ENCODE measurements at places on chromosomes 3 and 15.

GRCh38 chr15:57183614-57184344, 192.5 kb upstream of the CGNL1 start:
- DNase-seq = no peak

- DNase-seq = no peak
Measured at GRCh38 chr3:190074817-190075216, 45.9 kb downstream of the P3H2 start.

GRCh38 chr3:154022606-154023005, 98.6 kb upstream of the ARHGEF26 start:
- no peak for DNase-seq

DNA sequence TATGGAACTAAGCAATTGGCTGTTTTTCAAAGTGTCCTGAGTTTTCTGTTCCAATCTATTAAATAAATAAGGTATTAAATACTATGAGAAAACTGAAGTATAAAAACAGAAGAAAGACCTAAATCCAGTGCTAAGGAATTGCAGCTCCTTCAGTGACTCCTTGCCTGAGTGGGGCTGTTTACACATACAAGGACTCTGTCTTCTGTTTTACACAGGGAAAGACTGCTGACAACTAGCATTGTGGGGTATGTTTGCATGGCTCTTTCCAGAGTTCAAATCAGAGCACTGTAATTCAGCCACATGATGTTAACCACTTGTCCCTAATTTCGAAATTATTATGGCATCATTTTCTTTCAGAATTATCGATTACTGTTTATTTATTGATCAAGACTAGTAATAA, 31.3 kb upstream of the MEIS2 start:
- no peak for DNase-seq

GRCh38 chr3:13075986-13076654, 2.9 kb upstream of the IQSEC1 start:
- DNase-seq = no peak

DNA sequence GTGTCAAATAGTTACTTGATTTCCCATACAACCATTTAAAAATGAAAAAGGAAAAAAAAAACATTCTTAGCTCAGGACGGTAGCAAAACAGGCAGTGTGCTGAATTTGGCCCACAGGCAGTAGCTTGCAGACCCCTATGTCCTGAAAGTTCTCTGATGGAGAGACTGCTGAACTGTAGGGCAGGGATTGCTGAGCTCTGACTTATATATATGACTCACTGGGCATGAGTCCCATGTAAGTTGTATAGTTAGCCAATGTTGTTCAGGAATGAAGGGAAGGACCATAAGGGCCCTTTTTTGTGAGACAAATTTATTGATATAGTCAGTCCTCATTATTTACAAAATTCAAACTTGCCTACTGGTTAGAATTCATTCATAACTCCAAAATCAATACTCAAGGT, 36.9 kb upstream of the FRMD4B start:
- DNase-seq = no peak

DNA sequence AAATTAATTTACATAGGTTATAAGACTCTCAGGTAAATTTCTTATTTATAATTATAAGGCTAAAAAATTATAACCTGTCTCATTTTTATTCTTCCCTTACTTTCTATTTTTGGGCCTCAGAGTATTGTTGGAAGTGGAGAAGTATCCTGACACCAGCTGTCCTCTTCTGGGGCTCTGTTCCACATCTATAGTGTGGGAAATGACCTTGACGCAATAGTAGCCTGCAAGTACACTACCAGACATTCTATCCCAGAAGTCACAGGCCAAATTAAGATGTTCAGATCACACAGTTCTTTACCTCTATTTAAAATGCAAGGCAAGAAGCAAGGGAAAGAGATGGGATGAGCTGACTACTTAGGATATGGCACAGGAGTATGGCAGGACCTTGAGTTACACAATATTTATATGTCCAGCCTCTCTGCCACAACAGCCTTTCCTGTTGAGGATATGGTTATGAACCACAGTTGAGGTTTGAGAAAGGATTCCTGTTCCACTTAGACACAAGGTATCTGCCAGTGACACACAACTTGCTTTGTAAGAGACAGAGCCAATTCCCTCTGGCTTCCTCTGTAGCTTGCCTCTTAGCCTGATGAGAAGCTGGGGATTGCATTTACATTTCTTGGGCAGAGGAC, 158.0 kb upstream of the IL12A start:
- no peak for DNase-seq

DNA sequence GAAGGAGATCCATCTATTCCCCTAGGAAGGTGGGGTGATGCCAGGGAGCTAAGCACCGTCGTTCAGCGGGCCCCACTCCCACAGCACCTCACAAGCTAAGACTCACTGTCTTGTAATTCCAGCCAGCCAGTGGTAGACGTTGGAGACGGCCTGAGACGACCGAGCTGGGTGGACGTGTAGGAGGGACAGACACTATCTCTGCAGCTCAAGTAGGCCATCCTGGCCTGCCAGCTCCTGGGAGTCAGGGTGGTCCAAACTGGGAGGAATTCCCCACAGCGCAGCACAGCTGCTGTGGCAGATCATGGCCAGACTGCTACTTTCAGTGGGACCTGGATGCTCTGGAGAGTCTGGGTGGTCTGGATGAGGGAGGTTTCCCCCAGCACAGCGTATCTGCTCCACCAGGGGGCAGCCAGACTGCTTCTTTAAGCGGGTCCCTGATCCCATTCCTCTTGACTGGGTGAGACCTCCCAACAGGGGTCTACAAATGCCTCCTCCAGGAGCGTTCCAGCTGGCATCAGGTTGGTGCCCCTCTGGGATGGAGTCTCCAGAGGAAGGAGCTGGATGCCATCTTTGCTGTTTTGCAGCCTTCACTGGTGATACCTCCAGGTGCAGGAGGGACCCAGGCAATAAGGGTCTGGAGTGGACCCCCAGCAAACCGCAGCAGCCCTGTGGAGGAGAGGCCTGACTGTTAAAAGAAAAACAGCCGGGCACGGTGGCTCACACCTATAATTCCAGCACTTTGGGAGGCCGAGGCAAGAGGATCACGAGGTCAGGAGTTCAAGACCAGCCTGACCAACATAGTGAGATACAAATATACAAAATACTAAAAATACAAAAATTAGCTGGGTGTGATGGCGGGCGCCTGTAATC, 27.6 kb downstream of the GNB5 start:
- DNase-seq = peak; percentile 6

DNA sequence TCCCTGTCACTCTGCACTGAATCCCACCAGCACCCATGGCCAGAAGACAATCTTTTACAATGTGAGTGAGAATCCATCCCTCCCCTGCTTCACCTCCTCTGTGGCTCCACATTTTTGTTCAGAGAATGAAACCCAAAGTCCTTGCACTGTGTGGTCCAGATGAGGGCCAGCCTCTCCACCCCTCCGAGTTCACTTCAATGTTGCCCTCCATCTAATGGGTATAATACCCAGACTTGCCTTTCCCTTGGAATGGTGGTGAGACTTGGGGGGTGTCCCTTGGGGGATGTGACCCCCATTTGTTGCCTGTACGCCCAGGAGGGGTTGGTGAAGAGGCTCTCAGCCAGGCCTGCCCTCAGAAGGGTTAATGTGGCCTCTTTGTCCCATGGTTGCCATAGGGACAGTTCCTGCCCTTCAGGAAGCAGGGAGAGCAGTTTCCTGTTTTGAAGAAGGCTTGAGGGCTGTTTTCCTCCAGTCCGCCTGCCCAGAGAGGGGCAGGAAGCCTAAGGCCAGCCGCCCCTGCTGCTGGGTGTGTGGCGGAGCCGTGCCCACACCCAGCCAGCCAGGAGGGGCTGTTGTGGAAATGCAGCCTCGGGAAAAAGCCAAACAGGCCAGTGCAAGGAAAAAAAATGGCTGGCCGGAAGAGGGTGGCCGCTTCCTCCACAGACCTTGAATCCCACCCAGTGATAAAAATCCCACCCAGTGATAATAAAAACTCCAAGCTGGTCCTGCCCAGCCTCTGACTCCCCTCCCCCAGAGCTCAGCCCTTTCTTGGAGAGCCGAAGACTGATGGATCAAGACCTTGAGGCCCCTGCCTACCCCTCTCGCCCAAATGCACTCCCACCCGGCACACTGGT, 14.6 kb upstream of the FGD5 start:
- no peak for DNase-seq

DNA sequence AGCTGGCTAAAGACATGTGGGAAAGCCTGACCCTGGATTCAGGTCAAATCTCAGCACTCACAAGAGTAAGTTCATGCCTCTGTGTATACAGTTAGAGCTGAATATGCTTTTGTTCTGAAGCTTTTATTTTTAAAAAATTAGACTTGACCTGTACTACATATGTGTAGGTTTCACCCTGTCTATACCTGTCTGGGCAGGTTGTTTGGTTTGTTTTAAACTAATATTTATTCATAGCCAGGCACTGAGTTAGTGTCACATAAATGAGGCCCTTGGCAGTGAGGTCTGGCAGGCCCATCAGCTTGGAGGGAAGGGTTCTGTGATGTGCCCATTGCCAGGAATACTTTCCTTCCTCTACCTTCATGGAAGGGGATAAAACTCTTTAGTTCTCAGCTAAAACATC, 1.9 kb downstream of the DNAJA4 start:
- DNase-seq = no peak

DNA sequence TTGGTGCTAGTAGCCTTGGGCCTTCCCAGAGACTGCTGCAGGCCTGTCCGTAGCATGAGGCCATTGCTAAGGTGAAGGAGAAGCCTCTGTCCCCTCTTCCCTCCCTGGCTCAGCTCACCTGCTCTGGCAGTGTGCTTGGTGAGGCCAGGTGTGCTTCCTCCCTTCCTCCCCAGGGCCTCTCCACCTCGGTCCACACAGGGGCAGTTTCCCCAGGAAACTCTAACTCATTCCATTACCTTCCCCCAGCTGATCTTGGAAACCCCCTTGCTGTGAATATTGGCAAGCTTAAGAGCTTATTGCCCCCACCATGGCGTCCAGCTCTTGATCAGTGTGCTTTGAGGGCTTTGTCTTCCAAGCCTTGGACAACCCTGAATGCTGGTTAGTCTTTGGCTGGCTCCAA, 52.7 kb downstream of the ZNF445 start:
- DNase-seq = no peak

DNA sequence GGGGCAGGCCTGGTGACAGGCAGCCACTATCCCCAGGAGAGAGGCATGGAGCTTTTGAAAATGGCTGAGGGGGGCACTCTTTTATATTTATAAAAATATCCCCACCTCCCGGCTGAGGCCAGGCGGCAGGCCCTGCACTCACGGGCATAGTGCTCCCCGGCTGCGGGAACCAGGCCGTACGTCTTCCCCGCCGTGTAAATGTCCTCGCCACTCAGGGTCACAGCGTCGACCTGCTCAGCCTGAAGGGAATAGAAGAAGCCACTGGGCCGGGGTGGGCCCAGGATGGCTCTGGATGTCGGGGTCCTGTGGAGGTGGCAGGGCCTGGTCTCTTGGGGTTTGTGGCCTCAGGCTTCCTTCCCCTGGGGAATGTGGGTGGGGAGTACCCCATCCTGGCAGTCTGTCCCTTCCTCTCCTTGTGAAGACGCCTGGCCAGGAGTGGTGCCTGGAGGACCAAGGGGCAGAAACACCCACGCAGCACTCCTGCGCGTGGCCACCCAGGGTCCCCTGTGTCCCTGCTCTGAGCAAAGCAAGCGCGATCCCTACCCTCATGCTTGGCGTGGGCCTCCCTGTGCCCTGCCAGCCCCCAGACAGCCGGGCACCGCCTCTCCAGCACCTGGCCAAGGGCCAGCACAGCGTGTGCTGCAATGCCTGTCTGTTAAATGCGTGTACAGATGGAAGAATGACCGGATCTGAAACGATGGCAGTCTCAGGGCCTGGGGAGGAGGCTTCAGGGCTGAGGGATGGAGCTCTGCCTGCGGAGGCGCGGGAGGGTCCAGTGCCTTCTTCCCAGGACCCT, 18.9 kb downstream of the MELTF start:
- no peak for DNase-seq

GRCh38 chr3:117264204-117264994, 554.8 kb downstream of the TUSC7 start:
- DNase-seq = no peak

DNA sequence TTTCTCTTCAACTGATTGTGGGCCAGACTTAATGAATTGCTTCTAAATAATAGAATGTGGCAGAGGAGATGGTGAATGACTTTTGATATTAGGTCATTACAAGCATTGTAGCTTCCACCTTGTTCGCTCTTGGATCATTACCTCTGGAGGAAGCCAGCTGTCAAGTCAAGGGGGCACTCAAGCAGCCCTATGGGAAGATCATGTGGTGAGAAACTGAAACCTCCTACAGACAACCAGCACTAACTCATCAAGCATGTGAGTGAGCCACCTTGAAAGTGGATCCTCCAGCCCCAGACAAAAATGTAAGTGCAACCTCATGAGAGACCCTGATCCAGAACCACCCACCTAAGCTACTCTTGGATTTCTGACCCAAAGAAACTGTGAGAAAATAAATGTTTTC, 109.8 kb upstream of the TBC1D5 start:
- DNase-seq = no peak

DNA sequence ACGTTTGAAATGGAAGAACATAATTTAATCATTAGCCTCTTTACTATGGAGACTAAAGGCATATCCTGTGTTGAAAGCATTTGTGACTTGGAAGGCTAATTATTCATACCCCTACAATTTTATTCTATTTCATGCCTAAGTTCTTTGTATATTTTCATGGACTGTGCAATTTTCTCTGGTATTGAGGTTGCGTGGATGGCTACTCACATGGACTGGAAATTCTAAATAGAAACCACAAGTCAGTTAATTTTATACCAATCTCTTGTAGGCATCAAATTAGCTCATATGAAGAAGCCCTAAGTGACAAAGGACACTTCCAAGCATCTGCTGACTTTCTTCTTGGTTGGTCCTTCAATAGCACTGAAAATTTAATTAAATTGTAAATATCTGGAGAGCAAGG, 1353.5 kb downstream of the ROBO1 start:
- DNase-seq = no peak

DNA sequence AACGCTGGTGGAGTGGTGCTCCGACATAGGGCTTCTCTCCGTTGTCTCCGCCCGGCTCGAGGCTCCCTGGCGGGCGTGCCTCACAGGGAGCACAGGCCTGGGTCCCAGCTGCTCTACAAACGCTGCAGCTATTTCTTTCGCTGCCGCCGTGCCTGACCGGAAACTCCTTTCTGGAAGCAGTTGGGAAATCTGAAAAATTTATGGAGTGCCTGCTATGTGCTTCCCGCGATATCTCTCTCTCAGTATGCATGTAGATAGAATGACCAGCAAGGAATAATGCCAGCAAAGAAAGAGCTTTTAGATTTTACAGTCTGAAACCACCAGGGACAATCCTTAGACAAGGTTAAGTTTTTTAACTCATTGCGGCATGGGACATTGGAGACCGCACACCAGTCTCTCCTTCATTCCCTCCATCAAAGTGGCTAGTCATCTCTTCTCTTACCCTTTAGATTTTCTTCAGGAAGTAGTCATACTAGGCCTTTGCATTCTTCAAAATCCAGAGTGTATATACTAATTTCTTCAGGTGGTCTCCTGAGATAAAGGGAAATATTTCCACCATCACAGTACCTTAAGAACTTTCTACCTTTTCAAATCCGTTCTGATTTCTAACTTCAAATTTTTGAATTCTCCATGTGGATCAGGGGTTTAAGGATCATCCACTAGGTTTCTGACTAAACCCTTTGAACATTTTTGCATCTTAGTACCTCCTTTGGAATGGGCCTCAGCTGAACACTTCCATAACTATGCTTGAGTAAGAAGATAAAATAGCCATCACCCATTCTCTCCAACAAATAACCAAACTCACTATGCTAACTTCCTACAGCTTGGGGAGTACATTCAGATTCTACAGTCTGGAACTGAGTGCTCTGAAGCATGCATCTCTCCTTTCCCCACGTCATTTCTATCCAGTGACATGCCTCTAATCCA, 1.1 kb upstream of the NPHP3 start:
- no peak for DNase-seq

GRCh38 chr3:128367761-128368160, 98.9 kb downstream of the DNAJB8 start:
- no peak for DNase-seq
